Activated T-helper 1 cell treated with anti-CD3 and anti-CD28 coated beads, Interleukin-12 subunit alpha, Interleukin-12 subunit beta, Interleukin-2, Interleukin-4 antibody, amounts not matched to agents 30 ng/mL and 10 ng/mL and 1 ng/mL, durations not matched to agents 14 hours and 24 hours and 36 hours (primary cell): ENCODE measurements at places on chromosomes 3 and 15. TPM values are rescaled to one million over a fixed set of nuclear protein-coding genes. Genes with fewer than 3 reads are reported as not detected.

DNA sequence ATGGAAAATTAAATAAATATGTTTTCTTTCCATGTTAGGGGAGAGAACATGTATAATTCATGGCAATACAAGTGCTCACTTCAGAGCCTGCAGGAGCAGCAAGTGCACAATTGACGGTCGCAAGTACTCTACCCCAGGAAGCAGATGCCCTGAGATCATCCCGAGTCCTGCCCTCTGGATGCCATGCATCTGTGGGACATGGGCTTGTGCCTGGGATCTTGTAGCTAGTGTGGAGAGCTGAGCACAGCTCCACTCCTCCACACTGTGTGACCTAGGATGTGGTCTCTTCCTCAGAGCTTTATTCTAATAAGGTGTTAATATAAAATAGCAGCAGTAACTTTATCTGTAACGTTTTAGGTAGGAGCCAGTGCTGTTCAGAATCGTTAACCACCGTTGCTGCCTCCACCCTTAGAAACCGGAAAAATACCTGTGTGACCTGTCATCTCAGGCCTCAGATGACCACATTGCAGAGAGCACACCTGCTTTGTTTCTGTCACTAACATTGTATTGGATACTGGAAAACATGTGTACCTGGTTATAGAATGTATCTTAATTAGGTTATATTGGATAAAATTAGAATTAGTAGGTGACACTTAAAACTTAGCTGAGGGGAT is 105.0 kb upstream of the GOLGA6L6 start:
- DNase-seq = no peak

DNA sequence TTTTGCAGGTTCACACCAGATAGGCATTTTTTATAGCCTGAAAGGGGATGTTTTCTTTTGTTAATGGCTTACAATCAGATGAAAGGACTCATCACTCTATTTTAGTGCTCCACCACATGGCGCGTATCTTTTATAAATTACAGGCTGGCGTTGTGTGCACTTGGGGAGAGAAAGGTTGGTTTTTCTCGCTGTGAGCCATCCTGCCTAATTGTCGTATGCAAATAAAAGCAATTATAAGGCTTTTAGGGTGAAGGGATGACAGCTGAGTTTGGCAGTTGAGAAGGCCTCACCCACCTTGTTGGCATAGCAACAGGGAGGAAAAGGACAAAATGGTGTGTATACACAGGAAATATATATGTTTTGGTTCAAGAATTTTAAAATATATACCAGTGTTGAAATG is 268.0 kb downstream of the NR2F2 start:
- no peak for DNase-seq

GRCh38 chr15:95446854-95447253 is 883.6 kb upstream of the NR2F2 start:
- DNase-seq = peak; percentile 30

GRCh38 chr15:66080717-66081398 is 172.7 kb downstream of the MEGF11 start:
- no peak for DNase-seq

- DNase-seq = no peak
These were observed 15.1 kb downstream of the LINGO1 start for GRCh38 chr15:77617476-77618230.

GRCh38 chr3:59240666-59241255 is 190.9 kb upstream of the CFAP20DC start:
- DNase-seq = no peak

- no peak for DNase-seq
These were observed 488.7 kb upstream of the PROK2 start for GRCh38 chr3:72273615-72274014.

- no peak for DNase-seq
These were observed 7.9 kb upstream of the RTP3 start for GRCh38 chr3:46489875-46490274.

DNA sequence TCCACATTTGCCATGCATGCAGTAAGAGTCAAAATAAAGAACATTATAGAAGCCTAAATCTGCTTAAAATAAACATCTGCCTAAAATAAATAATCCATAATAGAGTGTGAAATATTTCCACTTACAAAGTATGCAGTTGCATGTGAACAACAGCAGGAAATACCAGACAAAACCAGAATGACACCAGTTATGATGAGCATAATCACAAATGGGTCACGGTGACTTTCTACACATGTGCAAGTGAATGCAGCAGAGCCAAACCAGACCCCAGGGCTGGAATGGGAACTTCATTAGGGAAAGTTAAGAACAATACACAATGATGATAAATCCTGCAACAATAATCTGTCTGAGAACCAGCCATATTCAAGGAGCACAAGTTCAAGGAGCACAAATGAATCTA is 615.5 kb downstream of the ROBO2 start:
- DNase-seq = no peak

GRCh38 chr3:16179771-16180736 is 5.6 kb downstream of the GALNT15 start:
- no peak for DNase-seq

DNA sequence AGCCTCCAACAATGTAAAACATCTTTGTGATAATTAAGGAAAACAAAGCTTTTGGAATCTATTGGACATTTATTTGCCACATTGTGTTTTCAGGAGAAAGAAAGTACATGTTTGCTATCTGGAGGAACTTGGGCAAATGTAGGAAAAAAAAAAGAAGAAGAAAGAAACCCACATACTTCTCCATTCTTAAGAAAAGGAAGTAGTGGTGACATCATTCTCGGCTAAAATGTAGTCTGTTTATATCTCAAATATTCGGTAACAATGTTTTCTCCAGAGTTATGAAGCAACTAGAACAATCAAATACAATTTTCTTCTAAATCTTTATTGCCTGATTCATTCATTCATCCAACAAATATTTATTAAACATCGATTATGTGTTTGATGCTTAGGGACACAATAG is 2.3 kb upstream of the TGFBR2 start:
- DNase-seq = no peak

Gene NMB
- 3.0 and 3.5 TPM in 2 replicates for total RNA-seq

Gene CCDC39
- not detected in 2 replicates for total RNA-seq

Gene OXTR
- total RNA-seq = 1.0 and 1.2 TPM in 2 replicates

Gene PARP15
- 12.8 and 13.2 TPM in 2 replicates for total RNA-seq

Gene HIGD2B
- 0.29 TPM in 1 of 2 replicates, not detected in the other for total RNA-seq
